NCI-H1436 (cell line): ENCODE measurements at places on chromosomes 2 and 18.

DNA sequence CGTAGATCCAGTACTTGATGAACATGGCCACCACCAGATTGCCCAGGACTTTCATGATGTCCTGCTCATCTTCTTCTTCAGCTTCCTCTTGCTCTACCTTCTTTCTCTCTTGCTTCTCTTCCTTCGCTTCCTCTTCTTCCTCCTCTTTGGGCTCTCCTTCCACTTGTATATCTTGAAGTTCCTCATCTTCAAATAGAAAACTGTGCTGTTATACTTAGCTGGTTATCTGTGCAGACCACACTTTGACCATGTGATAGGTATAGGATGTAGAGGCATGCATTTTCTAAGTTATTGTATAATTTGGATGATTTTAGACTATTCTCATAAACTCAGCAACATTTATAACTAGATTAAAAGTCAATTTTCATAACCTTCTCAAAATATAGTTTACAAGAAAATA is 263.4 kb downstream of the NAPG start:
- no peak for DNase-seq

DNA sequence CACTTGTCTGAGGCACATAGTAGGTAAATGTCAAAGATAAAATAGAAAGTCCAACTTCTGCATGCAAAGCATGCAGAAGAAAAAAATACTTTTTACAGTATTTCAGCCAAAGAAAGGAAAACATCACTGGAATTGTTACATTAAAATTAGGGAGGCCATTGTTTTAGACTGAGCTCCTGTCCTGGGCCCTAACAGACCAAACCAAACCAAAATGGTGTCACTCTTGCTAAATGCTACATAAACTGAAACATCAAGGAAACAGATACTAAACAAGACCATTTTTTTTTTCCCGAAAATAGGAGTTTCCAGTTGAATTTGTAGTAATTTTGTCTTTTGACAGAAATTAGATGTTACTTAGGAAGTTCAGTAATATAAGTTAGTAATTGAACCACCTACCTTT is 508.8 kb downstream of the DSC3 start:
- no peak for DNase-seq

DNA sequence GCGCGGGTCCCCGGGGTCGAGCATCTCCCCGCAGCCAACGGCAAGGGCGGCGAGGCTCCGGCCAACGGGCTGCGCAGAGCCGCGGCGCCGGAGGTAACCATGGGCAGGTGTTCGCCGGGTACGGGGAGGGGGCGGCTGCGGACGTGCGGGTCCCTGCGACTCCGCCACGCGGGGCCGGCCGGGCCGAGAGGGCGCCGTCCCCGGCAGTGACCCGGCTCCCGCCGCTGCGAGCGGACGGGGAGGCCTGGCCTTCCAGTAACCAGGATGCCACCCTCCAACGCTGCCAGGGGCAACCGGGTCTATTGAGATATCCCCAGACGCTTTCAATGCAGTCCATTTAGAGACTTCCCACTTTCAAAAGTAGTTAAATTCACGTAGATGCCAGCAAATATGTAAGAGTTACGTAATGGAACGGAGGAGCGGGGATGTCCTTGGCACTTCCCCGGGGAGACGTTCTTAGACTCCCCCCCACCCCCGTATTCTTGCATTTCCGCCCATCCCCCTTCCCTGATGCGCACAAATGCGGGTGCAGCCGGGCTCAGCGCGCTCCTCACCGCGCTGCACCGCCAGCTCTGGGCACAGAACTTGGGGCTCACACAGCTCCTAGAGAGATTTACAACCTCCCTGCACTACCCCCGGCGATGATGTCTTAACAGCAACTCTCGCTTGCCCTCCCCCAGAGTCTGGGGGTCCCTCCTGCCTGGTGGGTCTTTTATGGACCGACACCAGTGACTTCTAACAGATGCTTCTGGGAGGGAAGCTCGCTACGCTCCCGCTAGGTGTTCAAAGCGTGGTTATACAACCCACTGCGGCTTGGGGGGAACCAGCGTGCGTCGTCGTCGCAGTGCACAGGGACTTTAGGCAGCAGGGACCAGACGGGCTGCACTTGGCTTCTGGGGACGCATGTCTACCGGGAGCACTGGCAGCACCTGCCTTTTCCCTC is 657 bp downstream of the SGPP2 start:
- no peak for DNase-seq

DNA sequence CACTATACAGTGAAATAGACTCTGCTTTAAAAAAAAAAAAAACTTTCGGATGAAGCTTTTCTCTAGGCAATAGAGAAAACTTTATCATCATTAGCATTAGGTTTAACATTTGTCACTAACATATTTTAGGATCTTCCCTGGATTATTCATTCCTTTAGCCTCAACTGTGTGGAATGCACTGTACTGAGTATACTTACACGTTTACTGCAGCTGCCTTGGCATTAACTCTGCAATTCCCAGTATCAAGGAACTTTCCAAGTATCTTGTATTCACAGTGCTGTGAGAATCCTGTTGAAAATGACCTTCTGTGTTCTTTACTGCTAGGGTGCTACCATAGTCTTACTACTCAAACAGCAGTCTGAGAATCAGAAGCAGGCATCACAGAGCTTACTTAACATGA is 328.2 kb upstream of the COL3A1 start:
- no peak for DNase-seq

DNA sequence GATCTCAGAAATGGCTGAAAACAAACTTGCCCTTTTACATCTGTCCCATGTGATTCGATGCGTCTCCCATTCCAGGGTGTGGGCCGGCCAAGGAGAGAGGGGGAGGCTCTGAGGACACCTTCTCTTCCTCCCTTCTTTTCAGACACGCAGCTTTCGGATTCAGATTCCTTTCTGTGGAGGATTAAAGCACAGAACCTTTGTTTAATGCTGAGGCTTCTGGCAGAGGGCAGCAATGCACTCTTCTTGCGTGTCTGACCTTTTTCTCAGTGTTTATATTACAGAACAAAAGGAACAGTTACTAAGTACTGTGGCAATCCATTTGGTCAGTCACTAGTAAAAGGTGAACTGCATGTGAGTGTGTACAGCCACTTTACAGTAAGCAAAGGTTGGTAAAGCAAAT is 268.9 kb upstream of the CCDC68 start:
- no peak for DNase-seq
